ENCODE measurements at places on chromosomes 12 and 14.

DNA sequence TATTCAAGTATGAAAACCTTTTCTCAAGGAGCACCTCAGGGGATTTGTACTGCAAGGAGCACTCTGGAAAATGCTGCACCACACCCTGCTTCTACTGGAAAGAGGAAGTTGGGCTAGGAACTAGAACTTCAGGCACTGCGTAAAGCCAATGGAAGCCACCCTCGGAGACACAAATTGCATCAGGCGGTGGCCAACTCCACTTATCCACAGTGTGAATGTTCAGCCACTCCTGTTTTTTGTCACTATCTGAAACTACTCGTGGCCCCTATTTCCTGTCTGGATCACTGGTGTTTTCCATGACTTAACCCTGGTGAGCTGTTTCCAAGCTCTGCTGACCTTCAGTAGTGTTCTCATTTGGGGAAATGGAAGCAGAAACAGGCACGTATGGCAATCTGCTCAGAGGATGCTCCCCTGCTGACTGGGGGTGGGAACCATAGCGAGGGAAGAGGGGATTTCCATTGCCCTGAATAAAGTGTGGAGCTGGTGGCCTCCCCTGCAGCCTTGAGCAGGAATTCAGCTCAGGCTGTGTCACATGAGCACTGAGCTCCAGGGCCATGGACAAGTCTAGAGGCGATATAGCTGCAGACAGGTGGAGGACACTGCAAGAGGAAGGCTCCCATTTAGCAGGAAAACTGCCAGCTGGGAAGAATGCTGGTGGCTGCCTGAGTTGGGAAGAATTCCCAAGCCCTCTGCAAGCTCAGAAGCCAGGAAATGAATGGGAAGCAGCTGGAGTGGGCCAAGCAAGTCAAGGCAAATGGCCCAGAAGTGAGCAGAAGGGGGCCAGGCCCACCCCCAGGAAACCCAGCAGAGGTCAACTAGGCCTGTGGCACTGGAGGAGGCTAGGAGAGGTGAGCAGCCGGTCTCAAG, 50.5 kb upstream of the RAP1B start:
- DNase-seq = no peak

GRCh38 chr14:63276016-63276415, 42.7 kb downstream of the GPHB5 start:
- no peak for DNase-seq

GRCh38 chr14:99592933-99593753, 10.9 kb downstream of the CCDC85C start:
- no peak for DNase-seq

GRCh38 chr14:92540472-92541048, 27.0 kb downstream of the RIN3 start:
- DNase-seq = peak; percentile 8

DNA sequence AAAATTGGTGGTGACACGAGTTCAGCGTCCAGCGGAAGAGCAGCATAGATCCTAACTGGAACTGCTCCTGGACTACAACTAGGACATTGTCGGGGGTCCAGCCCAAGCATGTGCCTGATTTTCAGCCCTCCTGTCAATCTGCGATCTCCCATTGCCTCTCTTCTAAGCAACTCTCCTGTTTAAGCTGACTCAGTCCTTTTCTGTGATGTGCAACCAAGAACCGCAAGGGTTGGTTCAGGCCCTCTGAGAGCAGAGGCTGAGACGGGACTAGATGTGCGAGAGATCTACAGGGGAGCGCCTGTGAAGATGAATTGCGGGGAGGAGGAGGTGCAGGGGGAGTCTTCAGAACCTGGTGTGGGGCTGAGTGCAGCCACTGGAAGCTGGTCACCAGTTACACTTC, 3.7 kb upstream of the PAPLN start:
- no peak for DNase-seq

- DNase-seq = no peak
Measured at GRCh38 chr12:24881724-24882371, 67.1 kb downstream of the BCAT1 start.

- no peak for DNase-seq
Measured at GRCh38 chr14:67918838-67919237, 99.3 kb downstream of the RAD51B start.

- peak; percentile 43 for DNase-seq
Measured at GRCh38 chr12:11500188-11500860, 105.0 kb upstream of the PRB2 start.

DNA sequence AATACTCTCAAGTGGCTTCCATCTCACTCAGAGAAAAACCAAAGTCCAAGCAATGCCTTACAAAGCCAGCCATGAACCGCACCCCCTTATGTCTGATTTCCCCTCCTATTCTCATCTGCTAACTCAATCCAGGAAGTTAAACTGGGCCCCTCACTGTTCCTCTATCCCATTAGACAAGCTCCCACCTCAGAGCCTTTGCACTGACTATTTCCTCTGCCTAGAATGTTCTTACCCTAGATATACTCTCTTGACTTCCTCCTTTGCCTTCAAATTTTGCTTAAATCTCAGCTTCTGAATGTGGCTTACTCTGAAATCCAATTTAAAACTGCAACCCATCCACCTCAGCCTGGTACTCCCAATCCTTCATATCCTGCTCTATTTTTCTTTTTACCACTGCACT, 257.0 kb upstream of the USP15 start:
- DNase-seq = no peak

GRCh38 chr14:53742233-53742620, 214.4 kb downstream of the BMP4 start:
- DNase-seq = no peak

GRCh38 chr12:53380794-53381730, 1.1 kb downstream of the SP1 start:
- no peak for DNase-seq

DNA sequence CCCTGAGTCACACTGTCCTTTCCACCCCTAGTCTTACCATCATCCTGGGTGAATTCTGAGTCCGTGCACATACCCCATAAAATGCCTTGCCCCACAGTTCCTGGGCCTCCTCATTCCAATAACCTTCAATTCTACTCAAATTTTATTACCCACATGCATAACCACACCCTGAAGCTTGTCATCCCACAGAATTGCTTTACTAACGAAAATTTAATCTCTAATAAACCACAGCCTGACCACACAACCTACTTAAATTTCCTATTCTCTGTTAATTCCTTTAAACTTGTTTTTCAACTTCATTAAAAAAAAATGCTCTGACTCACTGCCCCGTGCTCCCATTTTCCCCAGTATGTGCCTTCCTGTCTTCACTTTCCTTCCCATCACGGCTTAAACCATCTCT, 205.9 kb downstream of the PHLDA1 start:
- no peak for DNase-seq

DNA sequence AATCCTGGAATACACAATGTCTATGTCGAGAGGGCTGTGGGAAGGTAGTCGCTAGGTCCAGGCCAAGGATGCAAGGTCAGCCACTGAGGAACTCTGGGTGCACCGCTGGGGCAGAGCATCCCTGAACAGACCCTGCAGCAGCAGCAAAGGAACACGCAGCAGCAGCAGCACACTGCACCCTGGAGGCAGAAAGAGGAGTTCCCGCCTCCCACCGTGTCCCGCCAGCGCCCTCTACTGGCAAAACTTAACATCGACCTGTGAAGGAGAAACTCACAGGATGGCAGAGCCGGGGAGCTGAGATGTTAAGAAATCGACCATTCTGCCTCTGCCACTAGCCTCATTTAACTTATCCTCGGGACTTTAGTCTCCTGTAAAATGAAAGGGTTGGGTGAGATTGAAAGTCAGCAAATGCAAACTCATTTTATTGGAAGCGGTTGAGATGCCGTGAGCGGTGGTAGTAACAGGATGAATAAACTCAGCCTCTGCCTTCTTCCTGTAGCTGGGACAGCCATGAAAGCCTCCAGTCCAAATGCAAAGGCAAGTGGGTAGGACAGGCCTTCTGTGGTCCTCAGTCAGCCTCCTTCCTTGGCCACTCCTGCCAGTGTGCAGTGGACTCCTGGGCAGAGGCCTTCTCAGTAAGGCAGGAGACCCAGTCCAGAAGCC, 45.6 kb downstream of the STAB2 start:
- peak; percentile 22 for DNase-seq

GRCh38 chr12:116040402-116040801, 237.1 kb downstream of the MED13L start:
- no peak for DNase-seq

GRCh38 chr12:52741375-52742195, 35.6 kb downstream of the KRT76 start:
- DNase-seq = no peak

- DNase-seq = no peak
Measured at GRCh38 chr12:49264466-49264872, 413 bp upstream of the TUBA1C start.

GRCh38 chr12:68587448-68587873, 23.2 kb upstream of the RAP1B start:
- DNase-seq = no peak

- no peak for DNase-seq
Measured at GRCh38 chr12:124126950-124127655, 154.1 kb downstream of the ZNF664 start.

DNA sequence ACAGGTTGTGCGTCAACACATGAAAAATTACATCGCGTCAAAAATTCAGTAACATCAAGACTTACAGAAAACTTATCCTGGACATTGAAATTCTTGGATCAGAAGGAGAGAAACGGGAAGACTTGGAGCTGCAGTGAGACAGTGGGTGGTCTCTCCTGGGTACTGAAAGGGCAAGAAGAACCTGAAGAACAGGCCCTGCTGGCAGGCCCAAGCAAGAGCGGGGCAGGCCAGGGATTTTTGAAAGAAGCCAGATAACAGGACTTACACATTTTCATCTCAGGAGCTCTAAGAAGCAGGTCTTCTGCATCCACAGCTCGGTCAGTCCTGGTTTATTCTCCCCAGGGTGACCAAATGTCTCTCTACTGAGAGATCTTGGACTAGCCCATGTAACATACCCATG, 466.5 kb upstream of the SOX5 start:
- no peak for DNase-seq

DNA sequence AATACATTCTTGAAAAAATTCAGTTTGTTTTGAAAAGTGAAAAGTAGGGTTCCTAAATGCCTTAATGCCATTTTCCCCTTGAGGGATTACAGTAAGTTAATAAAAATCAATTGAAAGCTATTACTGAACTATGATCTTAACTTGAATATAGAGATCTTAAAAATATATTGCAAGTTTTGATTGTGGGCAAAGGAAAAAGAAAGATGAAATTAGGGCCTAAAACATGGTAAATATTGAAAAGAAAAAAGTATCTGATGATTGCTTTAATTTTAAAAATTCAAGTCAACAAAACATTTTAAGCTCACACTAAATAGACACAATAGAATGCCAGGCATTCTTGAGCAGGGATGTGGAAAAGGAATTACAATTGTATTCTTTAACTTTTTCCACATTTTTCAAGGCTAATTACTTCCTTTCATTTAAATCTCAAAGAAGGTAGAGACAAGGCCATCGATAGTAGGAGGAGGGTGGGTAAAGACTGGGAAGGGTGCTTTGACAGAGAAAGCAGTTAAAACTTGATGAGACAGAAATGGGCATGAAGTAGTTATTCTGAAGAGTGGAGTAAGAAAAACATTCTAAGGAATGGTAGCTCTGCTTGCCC, 294.4 kb downstream of the NELL2 start:
- no peak for DNase-seq

DNA sequence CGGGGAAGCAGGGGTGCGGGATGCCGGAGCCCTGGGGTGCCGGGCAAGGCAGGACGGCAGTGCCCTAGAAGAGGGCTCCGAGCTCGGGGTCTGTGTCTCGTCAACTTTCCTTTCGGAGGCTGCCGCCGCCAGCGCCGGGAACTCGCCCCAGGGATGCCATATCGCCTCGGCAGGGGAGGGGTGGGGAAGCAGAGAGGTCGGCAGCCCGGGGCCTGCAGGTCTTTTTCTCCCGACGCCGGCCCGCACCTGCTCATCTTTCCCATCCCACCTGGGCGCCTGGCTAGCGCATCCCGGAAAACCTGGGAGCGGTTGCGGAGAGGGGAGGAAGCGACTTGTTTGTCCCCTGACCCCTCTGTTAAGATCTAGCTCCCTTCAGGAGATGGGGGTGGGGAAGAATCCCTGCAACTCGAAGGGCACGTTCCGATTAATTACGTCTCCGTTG, 547 bp downstream of the CNTN1 start:
- DNase-seq = no peak

DNA sequence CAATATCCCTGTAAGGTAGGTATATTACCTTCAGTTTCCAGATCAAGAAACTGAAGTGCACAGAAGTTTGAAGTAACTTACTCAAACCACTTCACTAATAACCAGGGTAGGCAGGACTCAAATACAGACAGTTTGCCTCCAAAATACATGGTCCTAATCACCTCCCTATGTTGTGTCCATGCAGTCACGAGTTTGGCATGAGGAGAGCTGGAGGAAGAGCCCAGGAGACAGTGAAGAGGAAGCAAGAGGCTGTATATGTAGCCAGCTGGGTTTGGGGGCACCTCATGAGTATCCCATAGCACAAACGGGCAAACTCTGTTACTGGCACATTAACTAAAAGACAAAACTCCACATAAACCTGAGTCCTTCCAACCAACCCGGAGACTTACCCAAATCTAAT, 79.2 kb downstream of the DUSP16 start:
- no peak for DNase-seq

DNA sequence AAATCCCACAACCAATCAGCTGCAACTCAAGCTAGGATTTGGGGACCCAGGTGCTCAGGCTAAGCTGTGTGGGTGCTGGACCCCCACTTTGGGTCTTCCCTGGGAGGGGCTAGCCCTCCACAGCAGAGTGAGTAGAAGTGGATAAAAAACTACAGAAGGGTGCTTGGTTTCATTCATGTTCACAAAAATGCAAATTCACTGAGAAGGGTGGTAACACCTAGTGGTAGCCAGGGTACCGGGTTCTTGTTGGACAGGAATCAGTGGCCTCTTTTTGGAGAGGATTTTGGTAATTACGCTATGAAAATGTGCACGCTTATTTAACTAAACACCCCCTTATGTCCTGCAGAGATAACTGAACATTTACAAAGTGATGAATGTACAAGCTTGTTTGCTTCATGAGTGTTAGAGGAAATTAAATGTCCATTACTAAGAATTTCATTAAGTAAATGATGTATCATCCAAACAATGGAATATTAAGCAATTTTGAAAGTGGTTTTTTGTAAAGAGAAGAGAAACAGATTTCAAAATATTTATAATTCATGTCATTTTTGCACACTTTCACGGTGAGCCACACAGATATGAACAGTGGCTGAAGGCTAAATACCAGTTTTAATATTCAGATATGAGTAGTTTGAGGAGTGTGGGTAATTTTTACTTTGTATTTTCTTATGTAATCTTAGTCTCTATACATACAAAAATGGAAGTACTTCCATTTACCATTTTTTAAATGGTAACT, 78.3 kb downstream of the DDX51 start:
- DNase-seq = no peak

DNA sequence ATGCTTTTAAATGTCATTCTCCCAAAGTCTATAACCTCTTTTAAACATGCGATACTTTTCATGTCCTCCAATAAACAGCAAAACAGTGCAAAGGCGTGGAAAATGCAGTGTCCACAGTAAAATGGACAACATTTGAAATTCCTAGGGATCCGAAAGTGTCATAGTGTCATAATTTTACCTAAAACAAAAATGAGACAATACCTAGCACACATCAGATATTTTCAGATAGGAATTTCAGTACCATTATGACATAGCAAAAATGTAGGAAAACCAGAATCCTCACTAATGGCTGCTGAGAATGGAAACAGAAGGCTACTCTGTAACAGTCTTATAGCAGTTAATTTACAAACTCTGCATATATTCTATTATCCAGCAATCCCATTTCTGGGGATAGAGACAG, 33.1 kb downstream of the KCNH5 start:
- no peak for DNase-seq

- DNase-seq = no peak
Measured at GRCh38 chr12:106292339-106292738, 10.2 kb upstream of the TCP11L2 start.

All from NCI-H1092 treated with DMSO at 0.1 percent for 48 hours (cell line).